ENCODE measurements at places on chromosomes 3 and 15.

- no peak for DNase-seq
Measured at GRCh38 chr15:25422021-25422420, 16.8 kb downstream of the UBE3A start.

DNA sequence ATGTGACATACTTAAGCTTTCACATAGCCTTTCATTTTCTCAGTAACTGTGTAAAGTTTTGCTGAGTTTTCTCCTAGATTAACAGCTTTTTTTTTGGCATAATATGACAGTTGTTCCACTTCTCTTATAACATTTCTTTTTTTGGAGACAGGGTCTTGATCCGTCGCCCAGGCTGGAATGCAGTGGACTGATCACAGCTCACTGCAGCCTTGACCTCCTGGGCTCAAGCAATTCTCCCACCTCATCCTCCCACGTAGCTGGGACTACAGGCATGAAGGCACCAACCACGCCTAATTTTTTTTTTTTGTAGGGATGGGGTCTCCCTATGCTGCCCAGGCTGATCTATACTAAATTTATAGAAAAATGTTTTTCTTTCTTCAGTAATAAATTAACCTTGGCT, 30.1 kb downstream of the DLG1 start:
- no peak for DNase-seq

DNA sequence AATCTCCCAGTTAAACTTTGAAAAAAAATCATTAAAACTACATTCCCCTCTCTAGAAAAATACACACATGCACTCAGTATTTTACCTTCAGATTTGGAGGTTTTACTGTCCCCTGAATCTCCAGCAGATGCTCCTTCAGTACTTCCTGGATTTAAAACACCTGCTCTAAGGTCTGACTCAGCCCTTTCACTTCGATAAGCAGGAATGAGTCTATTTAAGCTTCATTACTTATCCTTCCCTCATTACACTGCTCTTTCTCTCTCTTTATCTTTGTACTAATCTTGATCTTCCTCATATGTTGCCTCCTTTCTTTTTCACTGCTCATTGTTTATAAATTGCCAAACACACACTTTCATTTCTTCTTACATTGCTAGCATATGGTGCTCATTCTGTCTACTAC, 443.9 kb downstream of the DIPK2A start:
- DNase-seq, result no peak

GRCh38 chr3:127025456-127025855, 42.5 kb downstream of the PLXNA1 start:
- DNase-seq, result no peak

DNA sequence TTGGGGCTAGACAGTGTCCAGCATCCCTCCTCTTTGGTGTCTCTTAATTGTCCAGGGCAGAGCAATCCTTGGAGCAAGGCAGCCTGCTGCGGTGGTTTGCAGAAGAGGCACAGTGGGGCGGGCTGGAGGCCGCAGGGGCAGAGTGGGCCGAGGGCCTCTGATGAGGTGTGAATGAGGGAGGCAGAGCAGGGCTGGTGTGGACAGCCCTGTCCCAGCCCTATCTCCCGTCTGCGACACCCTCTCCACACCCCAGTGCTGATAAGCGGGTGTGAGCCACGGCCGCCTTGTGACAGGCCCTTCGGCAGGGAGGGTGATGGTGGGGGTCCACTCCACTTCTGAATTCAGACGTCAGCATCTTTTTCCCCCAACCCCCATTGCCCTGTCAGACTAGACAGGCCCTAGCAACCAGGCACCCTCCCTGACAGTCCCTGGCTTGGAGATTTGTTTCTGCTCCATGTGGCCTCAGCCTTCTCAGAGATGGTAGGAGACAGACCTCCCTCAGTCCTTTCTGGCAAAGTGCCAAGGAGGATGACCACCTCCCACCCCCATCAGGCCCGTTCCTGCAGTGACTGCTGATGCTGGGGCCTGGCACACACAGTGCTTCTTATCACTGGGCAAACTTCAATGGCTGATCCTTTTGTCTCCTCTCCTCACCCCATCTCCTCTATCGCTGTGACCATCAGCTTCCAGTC, 37.3 kb downstream of the EXOG start:
- no peak for DNase-seq

- no peak for DNase-seq
Measured at GRCh38 chr15:72050700-72051099, 67.2 kb downstream of the MYO9A start.

DNA sequence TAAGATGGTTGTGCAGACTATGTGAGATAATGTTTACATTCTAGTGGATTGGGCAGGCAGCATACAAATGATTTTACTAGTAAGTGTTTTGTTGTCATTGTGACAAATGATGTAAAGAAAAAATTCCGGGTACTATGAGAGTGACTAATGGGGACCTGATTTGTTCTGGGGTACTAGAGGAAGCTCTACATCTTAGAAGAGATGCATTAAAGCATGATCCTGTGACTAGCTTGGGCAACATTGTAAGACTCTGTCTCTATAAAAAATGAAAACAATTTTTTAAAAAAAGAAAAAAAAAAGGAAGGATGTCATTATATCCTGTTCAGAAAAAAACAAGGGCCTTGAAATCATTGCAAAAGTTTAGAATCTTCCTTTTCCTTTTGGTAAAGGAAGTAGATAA, 58.1 kb upstream of the MYRIP start:
- DNase-seq, result no peak

DNA sequence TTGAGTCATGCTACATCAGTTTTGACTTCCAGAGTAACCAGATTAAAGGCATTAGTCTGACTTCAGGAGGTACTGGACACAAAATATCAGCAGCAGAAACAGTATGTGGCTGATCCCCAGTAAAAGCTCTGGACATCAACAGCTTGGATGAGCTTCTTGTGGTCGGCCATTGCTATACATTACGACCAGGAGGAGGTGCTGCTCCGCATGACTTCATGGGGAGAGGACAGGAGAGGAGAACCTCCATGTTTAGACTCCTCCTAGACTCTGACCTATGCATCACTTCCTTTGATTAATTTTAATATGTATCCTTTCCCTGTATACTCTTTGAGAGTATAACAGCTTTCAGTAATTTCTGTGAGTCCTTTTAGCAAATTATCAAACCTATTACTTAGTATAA, 285.6 kb upstream of the ARHGEF26 start:
- no peak for DNase-seq

DNA sequence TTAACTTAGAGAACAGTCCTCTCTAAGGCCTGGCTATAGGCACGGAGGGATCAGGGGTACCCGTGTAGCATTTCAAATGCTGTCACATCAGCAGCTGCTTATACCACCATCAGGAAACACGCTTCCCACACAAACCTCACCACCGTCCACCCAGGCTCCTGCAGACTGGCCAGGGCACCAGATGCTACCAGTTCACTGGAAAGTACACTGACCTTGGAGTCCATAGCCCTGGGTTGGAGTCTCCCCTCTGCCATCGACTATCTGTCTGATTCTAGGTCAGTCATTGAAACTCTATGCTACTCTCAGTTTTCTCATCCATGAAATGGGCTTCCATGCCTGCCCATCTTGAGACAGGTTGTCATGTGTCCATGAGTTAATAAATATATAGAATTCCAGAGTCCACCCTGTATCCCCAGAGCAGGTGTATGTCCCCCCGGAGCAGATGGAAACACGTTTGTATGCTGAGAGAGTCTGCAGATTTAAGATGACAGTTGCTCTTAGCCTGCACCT, 156.0 kb upstream of the SMAD3 start:
- DNase-seq, result no peak

- DNase-seq, result no peak
Measured at GRCh38 chr3:49724586-49724985, 835 bp upstream of the GMPPB start.

Measured in SHP77 treated with DMSO at 0.1 percent for 48 hours (cell line).